ENCODE measurements at places on chromosomes 11 and 22. TPM values are rescaled to one million over a fixed set of nuclear protein-coding genes. Genes with fewer than 3 reads are reported as not detected.

The DEUP1 gene
- not detected for total RNA-seq

DNA sequence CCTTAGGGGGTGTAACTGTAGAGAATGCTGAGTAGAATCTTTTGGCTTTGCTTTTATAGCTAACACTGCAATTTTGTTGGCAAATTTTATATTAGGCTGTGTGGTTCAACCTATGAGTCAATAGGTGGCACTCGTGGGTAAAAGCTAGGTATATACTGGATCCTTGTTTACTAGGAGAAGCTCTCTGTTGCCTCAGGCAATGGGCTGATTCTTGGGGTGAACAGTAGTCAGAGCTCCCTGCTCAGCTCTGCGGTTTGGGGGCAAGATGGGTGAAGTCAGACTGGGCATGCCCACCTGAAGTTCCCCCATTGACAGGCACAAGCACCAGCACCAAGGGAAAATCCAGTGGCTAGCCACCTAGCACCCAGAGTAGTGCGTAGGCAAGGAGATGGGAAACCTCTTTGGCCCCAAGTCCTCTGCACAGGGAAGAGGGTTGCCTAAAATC, 238.7 kb downstream of the FAM181B start:
- DNase-seq, result peak; percentile 0

DNA sequence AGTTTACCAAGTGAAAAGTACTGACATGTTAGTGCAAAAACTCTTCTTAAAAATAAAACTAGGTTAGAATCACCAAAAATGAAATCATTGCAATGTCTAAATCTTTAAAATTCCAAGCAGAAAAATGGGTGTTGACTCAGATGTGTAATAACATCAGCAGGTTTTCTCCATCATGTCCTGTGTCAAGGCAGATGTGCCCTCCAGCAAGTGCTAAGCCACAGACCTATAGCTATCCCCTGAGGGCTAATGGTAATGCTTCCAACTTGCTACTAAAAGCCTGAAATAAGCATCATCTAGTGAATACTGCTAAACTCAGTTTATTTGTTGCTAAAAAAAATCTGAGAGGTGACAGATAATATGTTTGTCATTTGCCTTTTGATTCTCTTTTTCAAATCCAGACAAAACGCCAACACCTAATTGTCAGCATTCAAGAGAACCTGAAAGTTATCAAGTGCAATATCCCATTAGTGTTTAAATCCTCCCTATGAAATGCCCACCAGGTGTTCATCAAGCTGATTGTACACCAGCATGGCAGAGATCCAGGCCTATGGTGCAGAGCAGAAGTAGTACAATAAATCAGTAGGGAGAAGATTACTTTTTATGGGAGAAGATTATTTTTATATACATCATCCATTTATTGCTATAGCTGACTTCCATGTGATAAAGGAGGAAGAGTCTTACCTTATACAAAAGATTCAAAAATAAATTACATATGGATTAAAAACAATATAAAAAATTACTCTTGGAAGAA, 55.1 kb upstream of the SYT9 start:
- DNase-seq, result no peak

GRCh38 chr11:9184516-9184915, 80.6 kb downstream of the DENND5A start:
- no peak for DNase-seq

GRCh38 chr11:122598971-122599370, 56.6 kb upstream of the UBASH3B start:
- no peak for DNase-seq

DNA sequence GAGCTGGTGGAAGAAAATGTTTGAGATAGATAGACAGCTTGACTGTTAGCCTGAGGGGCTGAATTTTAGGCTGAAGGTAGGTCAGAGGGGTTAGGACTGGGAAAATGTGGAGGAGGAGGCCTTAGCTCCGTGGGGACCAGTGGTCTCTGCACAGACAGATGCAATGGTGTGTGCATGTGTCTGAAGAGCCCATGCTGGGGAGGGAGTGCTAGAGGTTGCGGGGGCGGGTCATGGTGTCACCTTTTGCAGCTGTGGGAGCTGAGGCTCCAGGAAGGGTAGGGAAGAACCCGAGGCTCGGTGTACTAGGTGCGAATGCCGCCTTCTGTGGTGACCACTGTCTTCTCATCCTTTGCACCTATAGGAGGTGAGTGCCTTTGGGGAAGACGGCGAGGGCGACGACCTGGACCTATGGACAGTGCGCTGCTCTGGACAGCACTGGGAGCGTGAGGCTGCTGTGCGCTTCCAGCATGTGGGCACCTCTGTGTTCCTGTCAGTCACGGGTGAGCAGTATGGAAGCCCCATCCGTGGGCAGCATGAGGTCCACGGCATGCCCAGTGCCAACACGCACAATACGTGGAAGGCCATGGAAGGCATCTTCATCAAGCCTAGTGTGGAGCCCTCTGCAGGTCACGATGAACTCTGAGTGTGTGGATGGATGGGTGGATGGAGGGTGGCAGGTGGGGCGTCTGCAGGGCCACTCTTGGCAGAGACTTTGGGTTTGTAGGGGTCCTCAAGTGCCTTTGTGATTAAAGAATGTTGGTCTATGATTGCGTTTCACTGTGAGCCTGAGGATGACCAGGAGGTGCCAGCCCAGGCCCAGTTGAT, 1.6 kb downstream of the SDF2L1 start:
- no peak for DNase-seq

DNA sequence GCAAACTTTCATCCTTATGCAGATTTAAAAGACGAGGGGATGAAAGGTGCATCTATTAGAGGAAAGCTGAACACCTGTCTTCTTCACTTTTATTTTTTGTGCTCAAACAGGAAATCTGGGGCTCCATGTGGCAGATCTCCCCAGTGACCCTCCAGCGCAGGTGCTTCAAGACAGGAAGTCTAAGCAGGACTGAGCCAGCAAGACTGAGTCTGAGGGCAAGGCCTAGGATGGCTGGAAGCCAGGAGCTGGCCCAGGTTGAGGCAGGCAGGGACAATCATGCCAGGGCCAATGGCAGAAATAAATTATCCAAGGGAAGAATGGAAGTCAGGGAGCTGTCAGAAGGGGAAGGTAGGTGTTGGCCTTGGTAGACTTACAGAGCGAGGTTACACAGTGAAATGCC, 101.1 kb upstream of the SPON1 start:
- DNase-seq, result peak; percentile 23

- DNase-seq, result no peak
Observed at GRCh38 chr22:27004434-27004833, 347.0 kb downstream of the MIAT start.

- peak; percentile 94 for DNase-seq
Observed at GRCh38 chr11:65422633-65423515, at the start of gene NEAT1. NEAT1 (plus strand) TSS chr11:65422798.

DNA sequence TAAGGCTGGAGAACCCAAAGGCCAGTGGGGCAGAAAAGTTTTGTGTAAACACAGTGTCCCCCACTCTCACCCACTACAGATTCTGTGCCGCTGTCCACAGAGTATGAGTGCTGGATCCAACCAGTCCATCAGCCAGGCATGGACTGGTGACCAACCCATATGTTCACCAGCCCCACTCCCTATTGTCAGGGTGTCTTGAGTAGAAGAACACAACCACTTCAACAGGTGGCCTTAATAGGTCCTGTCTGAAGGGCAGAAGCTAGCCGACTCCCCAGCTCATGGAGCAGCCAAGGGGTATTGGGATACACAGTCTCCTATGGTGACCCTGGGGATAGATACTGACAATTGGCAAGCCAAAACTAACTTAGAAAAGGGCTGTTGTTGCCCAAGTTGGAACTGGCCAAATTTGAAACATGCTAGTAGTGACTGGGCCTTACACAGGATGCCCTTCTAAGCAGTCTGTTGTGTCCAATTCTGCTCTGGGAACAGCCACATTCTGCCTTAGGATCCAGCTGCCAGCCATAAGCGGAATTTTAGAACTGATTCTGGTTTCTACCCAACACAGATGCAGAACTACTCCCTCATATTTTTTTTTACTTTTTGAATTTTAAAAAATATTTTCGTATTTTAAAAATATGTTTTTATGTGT, 19.8 kb upstream of the PGM2L1 start:
- DNase-seq, result peak; percentile 10

GRCh38 chr22:33588860-33589259, 331.4 kb downstream of the LARGE1 start:
- no peak for DNase-seq

GRCh38 chr11:96204366-96204659, 138.7 kb downstream of the MAML2 start:
- no peak for DNase-seq

GRCh38 chr11:46183819-46184218, 62.6 kb upstream of the PHF21A start:
- DNase-seq, result no peak
